Stimulated activated CD4-positive, alpha-beta T cell treated with anti-CD3 and anti-CD28 coated beads, Interleukin-4, amount 100 ng/mL, for 24 hours (primary cell): ENCODE measurements at places on chromosomes 6 and 20.

DNA sequence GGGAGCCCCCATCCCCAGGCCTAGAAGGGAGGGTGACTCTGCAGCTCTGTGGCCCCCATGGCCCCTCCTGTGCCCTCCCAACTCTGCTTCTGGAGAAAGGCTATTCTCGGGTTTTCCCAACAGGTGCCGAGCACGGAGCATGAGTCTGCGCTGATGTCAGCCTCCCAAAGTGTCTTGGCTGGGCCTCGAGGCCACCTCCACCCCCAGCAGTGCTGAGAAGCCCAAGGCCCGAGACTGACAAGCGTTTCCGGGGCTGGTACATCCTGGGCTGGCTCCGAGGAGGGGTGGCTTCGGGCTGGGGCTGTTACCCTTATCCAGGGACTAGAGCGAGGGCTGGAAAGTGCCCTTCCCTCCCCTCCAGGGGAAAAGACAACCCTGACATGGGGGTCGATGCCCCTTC is 60.2 kb upstream of the GATA5 start:
- no peak for DNase-seq

GRCh38 chr6:113019176-113019575 is 672.0 kb downstream of the RFPL4B start:
- DNase-seq: no peak

- DNase-seq: no peak
Measured at GRCh38 chr6:145798530-145798929, 16.1 kb downstream of the FBXO30 start.

- no peak for DNase-seq
Measured at GRCh38 chr6:16969699-16970655, 131.9 kb upstream of the STMND1 start.

DNA sequence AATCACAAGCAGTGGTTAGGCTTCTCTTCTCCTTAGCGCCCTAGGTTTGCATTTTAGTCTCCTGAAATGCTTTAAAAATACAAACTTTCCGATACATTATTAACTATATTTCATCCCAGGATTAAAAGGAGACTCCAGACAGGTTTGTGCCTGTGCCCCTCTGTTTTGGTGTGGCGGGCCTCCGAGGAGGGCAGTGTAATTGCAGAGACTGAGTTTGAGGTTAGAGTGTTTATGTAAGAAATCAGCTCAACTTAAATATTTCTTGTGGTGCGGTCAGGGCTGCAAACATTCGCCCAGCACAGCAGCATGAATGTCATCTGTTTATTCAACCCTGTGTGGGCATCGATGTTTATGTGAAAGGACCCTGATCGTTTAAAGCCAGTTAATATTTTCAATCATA is 130.4 kb upstream of the AKAP12 start:
- no peak for DNase-seq

DNA sequence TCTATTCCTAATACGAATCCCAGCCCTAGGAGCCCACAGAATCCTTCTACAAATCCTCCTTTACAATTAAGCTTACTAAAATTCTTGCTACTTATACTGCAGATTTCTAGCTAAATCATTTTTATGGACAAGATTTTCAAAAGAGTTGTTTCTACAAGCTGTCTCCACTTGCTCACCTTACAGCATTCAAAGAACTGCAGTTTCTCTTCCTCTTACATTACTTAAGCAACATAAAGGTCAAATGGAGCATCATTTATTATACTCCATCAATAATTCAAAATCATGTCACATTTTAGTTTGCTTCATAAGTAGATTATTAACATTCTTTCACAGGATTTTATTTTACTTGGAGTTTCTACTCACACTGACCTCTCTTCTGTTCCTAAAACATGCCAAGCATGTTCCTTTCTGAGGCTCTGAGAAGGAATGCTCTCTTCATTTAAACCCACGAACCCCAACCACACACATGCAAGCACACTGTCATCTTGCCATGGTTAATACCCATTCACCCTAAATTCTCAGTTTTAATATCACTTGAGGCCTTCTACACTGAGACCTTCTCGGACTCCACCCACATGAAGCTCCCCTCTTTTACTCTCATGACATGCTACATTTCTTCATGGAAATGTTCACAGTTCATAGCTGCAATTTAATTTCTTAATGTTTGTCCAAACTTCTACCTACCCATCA is 388.2 kb downstream of the TBC1D32 start:
- DNase-seq: no peak

- DNase-seq: no peak
Measured at GRCh38 chr6:74277777-74278186, 581.8 kb downstream of the CD109 start.

DNA sequence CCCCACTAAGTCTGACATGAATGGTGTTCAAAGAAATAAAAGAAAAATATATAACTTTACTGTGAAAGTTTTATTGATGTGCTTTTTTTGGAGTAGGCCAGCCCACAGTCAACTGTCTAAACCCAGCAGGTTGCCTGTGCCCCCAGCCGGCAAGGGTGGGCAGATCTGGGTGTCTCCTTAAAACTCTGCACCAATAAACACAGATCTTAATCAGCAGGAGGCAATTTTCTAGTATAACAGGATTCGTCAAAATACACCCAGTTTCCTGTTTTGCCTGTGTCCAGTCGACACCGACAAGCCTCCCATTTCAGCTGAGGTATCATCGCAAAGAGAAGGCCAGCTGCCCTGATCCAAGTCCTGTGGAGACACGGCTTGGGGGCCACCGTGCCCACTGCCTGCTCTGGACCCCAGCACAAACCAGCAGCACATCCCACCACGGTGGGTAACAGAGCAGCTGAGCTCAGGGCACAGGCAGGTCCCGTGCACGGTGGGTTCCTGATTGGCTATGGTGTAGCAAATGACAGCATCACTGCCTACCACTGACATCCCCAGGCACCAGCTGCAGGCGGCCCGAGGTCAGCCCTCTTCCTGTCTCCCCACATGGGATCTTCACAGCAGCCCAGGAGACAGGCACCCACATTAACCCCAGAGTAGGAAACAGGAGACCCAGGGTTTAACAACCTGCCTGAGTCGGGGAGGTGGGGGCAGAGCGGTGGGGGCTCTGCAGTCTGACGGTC is 15.7 kb downstream of the BMP7 start:
- no peak for DNase-seq

GRCh38 chr6:44156494-44157151 is 2.0 kb upstream of the CAPN11 start:
- DNase-seq: no peak

GRCh38 chr6:148888856-148889255 is 142.0 kb downstream of the UST start:
- DNase-seq: no peak

- DNase-seq: peak; percentile 58
Measured at GRCh38 chr20:2873747-2874041, 413 bp downstream of the PTPRA start.

GRCh38 chr6:166143011-166143410 is 24.6 kb downstream of the TBXT start:
- DNase-seq: no peak

GRCh38 chr6:74690365-74690764 is 515.5 kb downstream of the COL12A1 start:
- no peak for DNase-seq

GRCh38 chr6:22748681-22749080 is 179.3 kb downstream of the HDGFL1 start:
- DNase-seq: no peak

DNA sequence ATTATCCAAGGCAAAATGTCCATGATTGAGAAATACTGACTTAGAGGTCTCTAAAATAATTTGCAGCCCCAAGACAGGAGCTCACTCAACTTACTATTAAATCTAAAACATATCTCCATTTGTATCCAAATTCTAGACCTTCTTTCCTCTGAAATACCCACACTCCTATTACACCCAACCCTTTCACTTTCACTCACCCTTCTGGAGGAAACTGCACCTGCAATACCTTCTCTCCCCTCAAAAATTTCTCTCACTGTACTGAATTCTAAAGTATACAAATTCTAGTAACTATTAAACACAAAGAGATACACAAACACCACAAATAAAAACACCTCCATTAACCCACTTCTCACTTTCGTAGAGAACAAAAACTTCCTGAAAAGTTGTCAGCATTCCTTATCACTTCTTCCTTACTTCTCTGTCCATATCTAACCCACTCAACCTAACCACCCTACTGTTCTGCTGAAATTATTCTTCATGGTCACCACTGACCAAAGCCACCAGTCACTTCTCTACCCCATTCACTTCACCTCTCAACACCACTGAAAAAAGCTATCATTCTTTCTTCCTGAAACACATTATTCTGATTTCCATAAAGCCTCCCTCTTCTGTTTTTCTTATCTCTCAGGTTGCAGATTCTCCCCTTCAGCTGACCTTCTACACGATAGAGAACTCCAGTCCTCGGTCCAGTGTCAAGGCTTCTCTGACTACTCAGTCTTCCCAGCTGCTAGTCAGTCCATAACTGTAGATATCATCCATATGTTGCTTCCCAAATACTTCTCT is 12.0 kb downstream of the LMBRD1 start:
- DNase-seq: no peak

- no peak for DNase-seq
Measured at GRCh38 chr6:101422811-101423210, 29.3 kb downstream of the GRIK2 start.

DNA sequence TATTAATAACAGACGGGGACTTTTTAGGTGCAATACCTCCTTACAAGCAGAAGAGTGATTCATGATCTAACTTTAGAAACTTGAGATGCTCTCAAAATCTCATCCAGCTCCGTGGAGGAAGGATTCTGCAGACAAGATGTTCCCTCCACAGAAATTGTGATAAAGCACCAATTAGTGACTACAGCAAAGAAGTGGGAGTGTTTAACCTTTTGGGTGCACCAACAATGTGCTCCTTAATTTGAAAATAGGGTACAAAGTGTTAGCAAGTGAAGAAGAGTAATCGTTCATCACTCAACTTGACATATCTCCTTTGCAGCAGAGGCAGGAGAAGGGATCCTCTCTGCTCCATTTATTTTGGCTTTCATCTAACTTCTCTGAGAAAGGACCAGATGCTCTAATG is 22.8 kb upstream of the SCP2D1 start:
- DNase-seq: no peak

DNA sequence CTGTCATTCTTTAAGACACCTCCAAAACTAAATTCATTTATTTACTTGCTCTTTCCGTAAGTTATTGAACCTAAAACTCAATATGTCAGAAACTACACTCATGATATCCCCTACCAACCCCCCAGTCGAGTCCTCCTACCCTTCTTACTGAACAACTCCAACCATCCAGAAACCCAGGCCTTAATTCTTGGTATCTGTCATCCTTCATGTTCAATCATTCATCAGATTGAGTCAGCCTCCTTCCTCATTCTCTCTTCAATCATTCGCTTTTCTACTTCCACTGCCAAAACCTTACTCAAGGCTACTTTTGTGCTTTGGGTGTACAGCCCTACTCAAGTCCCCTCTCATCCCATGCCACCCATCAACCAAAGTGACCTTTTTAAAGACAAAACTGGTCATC is 95.7 kb downstream of the SMLR1 start:
- DNase-seq: no peak

GRCh38 chr6:134491477-134491876 is 173.6 kb upstream of the SGK1 start:
- no peak for DNase-seq

GRCh38 chr20:63014710-63015109 is 7.9 kb upstream of the BHLHE23 start:
- DNase-seq: no peak

DNA sequence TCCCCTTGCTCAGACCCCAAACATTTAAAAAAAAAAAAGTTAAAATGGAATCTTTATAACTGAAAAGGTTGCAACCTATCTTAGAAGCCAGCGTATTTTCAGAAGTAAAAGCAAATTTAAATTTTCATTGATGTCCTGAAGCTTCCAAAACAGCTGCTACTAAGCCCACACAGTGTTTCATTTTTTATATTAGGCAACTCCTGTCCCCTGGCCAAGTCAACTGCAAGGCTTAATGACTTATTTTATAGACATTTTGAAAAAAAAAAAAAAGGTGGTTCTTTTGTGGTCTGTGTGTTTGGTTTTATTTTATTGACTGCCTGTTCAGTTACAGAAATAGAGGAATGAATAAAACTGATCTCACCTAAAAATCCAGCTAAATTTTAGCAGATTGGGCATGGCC is 13.0 kb downstream of the CFAP61 start:
- no peak for DNase-seq

GRCh38 chr6:56382416-56382940 is 135.1 kb upstream of the COL21A1 start:
- no peak for DNase-seq

- no peak for DNase-seq
Measured at GRCh38 chr6:9139746-9140145, 704.4 kb upstream of the SLC35B3 start.

DNA sequence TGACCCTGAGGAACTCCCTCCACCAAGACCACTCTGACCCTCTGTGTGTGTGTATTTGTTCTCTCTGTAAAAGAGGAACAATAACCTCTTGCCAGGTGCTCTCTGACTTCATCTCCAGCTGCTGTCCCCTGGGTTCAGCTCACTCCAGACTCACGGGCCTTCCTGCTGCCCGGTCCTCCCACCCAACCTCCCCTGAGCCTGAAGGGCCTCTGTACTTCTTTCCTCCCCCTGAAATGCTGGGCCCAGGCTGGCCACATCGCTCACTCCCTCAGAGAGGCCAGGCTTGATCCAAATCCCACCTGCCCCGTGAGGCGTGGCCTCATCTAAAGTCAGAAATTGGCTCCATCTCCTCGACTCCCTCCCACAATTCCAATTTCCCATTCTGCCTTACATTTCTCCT is 202.4 kb downstream of the PRKN start:
- no peak for DNase-seq

DNA sequence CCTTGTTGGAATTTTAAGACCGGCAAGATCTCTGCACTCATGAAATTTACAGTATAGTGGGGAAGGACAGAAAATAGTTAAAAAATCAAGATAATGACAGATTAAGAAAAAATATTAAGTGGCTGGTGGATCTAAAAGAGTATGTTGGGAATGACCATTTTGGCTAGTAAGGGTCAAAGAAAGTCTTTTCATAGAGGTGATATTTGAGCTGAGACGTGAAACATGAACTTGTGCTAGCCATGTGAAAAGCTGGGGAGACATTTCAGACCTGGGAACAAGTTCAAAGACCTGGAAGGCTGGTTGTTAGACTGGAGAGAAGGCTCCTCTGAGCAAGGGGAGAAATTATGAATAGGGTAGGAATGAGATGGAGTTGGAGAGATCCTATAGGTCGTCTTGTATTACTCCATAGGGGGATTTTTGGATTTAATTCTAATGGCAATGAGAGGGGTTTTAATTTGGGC is 4.7 kb downstream of the BICRAL start:
- DNase-seq: no peak

- no peak for DNase-seq
Measured at GRCh38 chr6:110266996-110267395, 86.8 kb downstream of the CDC40 start.

DNA sequence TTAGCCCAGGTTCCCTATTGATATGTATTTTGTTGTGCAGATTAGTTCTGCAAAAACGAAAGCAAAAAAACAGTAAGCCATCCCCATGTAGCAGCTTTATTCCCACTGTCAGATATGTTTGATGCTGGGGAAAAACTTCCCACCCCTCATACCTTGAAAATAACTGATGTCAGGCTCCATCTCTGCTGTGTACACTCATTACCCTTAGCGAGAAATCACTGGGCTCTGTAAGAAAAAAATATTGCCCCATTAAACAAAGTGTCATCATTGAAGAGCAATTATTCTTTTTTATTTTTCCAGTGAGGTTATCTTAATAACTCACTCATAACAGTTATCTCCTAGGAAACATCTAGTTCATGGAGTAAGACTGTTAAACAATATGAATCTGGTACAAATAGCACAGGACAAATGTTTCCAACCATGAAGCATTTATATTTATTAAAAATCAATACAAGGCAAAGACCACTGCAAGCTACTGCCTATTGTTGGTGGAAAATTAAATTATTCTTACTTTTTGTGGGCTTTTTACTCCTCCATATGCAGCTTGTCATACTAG is 268.8 kb downstream of the LMBRD1 start:
- DNase-seq: no peak

- no peak for DNase-seq
Measured at GRCh38 chr6:144134176-144134575, 16.1 kb upstream of the STX11 start.
